ENCODE measurements at places on chromosomes 4 and X. TPM values are rescaled to one million over a fixed set of nuclear protein-coding genes. Genes with fewer than 3 reads are reported as not detected.

The TREX2 gene
- 2.9 TPM for total RNA-seq

The HPRT1 gene
- 5.3 TPM for total RNA-seq

The ZNF157 gene
- total RNA-seq = not detected

The ADRA2C gene
- total RNA-seq = 13.1 TPM

The MAGEC1 gene
- not detected for total RNA-seq

The GYPE gene
- 0.97 TPM for total RNA-seq

The F8A1 gene
- 2.6 TPM for total RNA-seq

The CT47B1 gene
- total RNA-seq = not detected

The FGFR3 gene
- 0.29 TPM for total RNA-seq

The TAF7L gene
- total RNA-seq = not detected

The TGIF2LX gene
- not detected for total RNA-seq

The TMEM164 gene
- total RNA-seq = 17.5 TPM

The SAGE1 gene
- total RNA-seq = not detected

The IGSF1 gene
- total RNA-seq = 5.1 TPM

The TRPC3 gene
- 5.9 TPM for total RNA-seq

The ZCCHC4 gene
- 33.3 TPM for total RNA-seq

The GLOD5 gene
- total RNA-seq = not detected

The CLIC2 gene
- total RNA-seq = 25.0 TPM

The LRCH2 gene
- total RNA-seq = 16.5 TPM

The CT45A2 gene
- not detected for total RNA-seq

The FAM9B gene
- 2.8 TPM for total RNA-seq

The CPLX1 gene
- 0.14 TPM for total RNA-seq

The ARSJ gene
- total RNA-seq = 11.5 TPM

The IL2RG gene
- 42.9 TPM for total RNA-seq

The PNMA3 gene
- total RNA-seq = not detected

All from uterus (tissue), 4 donors.